Renal cortex interstitium (tissue), 15 donors: ENCODE measurements at places on chromosomes 5 and 9. TPM values are rescaled to one million over a fixed set of nuclear protein-coding genes. Genes with fewer than 3 reads are reported as not detected.

DNA sequence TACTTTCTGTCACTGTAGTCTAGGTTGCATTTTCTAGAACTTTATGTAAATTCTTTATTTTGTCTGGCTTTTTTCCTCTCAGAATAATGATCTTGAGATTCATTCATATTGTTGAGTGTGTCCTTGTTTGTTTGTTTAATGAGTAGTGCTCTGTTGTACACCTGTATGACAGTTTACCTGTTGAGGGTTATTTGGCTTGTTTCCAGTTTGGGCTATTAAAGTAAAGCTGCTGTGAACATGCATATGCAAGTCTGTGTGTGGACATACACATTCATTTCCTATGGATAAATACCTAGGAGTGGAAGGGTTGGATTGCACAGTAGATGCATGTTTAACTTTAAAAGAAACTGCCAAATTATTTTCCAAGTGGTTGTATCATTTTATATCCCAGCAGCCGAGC lies 30.4 kb downstream of the MVB12B start:
- no peak for DNase-seq

The DIPK1B gene
- 38.8 TPM for polyA plus RNA-seq

The SHISAL2B gene
- 0.37 TPM for polyA plus RNA-seq

- no peak for DNase-seq
These were observed 341.0 kb downstream of the PRR16 start for GRCh38 chr5:120805131-120805530.

The TXN gene
- 240 TPM for polyA plus RNA-seq

The FYB1 gene
- polyA plus RNA-seq, result 4.4 TPM

DNA sequence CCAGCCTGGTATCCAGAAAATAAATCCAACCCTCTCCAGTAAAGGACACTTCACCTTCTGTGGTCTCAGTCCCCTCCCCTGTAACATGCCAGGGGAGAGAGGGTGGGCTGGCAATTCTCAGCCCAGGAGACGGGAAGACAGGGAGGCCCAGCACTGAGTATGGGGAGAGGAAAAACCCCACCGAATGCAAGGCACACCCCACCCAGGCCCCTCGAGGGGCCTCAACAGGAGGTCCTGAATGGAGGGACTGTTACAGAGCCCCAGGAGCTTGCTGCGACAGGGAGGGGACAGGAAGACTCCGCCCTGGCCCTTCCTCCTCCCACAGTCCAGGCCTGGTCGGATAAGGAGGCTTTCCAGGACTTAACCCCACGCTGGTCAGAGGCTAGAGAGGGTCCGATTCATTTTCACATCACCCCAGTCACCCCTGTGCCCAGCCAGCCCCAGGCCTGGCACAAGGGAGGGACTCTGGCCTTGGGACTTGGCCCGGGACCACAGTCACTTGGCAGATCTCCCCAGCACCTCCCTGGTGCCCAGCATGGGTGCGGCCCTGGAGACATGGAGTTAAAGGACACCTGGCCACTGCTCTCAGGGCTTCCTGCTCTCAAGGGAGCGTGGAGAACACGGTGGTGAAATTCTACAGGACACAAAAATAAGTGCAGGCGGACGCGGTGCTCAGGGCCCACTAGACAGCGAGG lies 44.9 kb upstream of the STXBP1 start:
- DNase-seq, result no peak

The RMRP gene
- polyA plus RNA-seq, result not detected

- DNase-seq, result no peak
These were observed 82.5 kb downstream of the ESM1 start for GRCh38 chr5:54902791-54903473.

The F2RL2 gene
- polyA plus RNA-seq, result 0.65 TPM
